ENCODE measurements at places on chromosomes 13 and 19. TPM values are rescaled to one million over a fixed set of nuclear protein-coding genes. Genes with fewer than 3 reads are reported as not detected.

Gene ZNF429
- 5.6 TPM for total RNA-seq

DNA sequence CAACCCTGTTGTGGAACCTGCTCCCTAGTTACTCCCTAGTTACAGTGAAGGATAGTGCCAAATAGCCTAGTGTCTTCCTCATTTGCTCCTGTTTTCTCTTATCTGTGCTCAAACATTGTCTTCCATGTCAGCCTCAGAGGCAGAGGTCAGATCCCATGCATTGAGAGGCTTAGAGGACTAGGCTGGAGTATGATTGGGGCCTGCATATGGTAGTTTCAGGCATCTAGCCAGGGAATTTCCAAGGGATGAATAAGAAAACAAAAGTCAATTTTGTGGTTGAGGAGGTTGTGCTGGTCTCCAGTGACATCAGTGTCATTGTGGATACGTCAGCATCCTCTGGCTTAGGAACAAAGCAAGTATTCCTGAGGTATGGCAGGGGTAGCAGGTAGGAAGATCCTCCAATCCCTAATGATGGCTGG, 9.4 kb downstream of the ZNF546 start:
- peak; percentile 87 for DNase-seq

GRCh38 chr13:85797311-85797710, 1.9 kb downstream of the SLITRK6 start:
- no peak for DNase-seq

DNA sequence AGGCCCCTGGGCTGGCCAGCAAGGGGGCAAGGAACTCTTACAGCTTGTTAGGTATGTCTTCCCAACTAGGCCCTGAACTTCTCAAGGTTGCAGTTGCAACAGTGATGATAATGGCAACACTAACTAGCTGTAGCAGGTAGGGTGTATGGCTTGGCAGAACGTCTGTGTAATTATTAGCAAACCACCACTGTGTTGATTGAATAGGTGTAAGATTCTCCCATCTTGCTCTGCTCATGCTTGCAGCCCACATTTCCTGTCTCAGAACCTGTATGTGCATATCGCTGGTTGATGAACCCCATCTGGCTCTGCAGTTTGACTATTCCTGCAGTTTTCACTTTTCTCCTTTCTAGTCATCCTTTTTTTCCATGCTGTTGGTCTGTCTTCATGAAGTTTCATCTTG, 178.8 kb downstream of the KATNAL1 start:
- DNase-seq: no peak

GRCh38 chr19:28403690-28404089, 809.3 kb downstream of the UQCRFS1 start:
- DNase-seq: no peak

- DNase-seq: no peak
Observed at GRCh38 chr13:95260031-95260525, 41.2 kb downstream of the ABCC4 start.

DNA sequence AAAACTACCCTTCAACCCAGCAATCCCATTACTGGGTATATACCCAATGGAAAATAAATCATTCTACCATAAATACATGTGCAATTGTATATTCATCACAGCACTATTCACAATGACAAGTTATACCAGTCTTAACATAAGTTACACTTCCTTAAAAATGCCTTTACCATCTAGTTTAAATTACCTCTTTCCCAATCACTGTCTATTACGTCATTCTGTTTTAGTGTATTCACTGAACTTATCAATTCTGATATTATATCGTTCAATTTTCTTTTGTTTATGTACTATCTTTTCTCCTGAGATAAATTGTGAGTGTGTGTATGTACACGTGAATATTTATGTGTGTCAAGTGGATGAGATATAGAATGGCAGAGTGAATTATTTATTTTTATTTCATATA, 1416.8 kb downstream of the OLFM4 start:
- no peak for DNase-seq

- DNase-seq: no peak
Observed at GRCh38 chr19:18784786-18785120, 6.4 kb downstream of the COMP start.

Gene LGALS14
- not detected for total RNA-seq

Gene IGFL2
- total RNA-seq: not detected

Gene ZNF677
- 15.7 TPM for total RNA-seq

DNA sequence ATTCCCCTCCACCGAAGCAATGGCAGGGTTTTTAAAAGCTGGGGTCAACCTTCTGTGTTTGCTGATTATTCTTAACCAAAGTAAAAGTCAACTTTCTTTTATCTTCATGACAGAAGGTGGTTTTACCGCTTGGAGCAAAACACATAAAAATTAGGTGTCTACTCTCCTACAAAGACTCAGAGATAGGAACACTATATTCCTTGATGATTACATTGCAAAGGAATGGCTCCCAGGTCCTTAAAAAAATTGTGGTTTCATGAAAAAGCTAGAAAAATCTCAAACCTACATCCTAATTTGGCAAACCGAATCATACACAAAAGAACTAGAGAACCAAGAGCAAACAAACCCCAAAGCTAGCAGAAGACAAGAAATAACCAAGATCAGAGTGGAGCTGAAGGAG, 760.4 kb upstream of the PCDH20 start:
- DNase-seq: no peak

Gene TSHZ3
- 17.3 TPM for total RNA-seq

DNA sequence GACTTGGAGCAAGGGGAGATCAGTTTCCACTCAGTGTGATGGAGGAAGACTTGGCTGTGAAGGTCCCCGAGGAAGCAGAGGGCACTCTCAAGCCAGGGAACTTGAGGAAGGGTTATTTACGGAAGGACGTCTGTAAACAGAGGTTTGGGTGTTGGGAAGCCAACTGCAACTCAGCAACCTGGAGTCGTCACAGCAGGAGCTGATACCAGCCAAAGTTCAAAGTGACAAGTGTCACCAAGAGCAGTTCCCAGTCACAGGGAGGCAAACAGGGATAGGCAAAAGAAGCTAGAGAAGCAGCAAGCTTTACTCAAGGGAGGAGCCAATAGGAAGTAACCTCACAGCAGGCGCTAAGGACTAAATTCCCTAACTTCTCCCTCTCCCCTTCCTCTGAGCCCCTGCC, 205.5 kb downstream of the EFNB2 start:
- DNase-seq: no peak

- DNase-seq: peak; percentile 7
Observed at GRCh38 chr13:106919638-106920037, 351.7 kb upstream of the ARGLU1 start.

DNA sequence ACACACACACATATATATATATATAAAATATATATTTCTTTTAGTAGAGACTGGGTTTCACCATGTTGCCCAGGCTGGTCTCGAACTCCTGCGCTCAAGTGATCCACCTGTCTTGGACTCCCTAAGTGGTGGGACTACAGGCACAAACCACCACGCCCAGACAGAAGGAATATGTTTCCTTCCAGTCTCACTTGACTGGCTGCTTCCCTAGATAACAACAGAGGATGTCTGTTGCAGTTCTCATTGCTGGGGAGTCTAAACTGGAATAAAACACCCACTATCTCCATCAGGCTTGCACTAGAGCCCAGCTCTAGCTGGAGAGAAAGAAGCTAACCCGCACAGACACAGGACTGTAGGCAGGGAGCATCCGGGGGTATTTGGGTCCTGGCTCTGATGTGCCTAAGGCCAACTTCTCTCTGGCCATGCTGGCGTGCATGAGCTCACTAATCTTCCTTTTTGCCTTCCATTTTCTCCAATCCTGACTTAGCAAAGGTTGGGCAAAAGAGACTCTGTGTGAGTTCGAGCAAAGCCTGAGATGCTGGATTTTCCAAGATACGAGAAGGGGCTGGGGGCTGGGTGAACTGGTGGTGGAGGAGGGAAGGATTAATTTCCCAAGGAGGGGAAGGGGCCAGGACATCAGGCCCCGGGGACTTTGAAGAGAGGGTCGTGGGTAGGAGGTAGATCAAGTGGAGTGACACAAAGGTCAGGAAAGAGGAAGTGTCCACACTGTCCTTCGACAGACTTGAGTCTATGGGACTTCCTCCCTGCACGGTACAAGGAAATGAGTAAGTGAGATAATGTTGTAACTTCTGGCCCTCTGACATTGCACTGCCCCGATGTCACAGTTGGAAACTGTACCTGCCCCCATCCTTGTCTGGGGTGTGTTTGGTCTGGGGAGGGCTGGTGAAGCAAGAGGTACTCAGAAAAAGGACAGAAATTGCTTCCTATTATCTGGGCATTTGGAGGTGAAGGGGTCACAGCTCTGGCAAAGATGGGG, 22.5 kb upstream of the ALOX5AP start:
- no peak for DNase-seq

Data from fibroblast of lung (primary cell).